ENCODE measurements at places on chromosomes 7 and 10.

- no peak for DNase-seq
Observed at GRCh38 chr10:69872323-69872722, 70.6 kb downstream of the COL13A1 start.

DNA sequence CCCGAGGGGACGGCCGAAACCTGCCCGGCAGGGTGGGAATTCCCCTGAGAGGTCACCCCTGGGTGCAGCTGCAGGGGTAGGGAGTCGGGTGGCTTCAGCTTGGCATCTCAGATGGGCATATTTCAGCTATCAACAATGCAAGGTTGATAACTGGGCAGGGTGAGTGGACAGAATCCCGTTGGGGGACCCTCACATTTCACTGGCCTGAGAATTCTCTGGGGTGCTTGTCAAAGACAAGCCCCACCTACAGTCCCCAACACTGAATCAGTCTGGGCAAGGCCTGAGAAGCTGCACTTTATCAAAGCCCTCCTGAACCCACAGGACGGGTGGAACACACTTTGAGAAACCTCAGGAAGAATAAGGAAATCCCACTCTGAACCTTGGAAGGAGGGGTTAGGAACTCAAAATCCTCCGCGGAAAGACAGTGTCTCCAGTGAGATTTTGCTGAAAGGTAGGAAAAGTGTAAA lies 3.1 kb downstream of the RGS10 start:
- DNase-seq: no peak

- no peak for DNase-seq
Observed at GRCh38 chr10:34957531-34957930, 132.6 kb downstream of the CUL2 start.

DNA sequence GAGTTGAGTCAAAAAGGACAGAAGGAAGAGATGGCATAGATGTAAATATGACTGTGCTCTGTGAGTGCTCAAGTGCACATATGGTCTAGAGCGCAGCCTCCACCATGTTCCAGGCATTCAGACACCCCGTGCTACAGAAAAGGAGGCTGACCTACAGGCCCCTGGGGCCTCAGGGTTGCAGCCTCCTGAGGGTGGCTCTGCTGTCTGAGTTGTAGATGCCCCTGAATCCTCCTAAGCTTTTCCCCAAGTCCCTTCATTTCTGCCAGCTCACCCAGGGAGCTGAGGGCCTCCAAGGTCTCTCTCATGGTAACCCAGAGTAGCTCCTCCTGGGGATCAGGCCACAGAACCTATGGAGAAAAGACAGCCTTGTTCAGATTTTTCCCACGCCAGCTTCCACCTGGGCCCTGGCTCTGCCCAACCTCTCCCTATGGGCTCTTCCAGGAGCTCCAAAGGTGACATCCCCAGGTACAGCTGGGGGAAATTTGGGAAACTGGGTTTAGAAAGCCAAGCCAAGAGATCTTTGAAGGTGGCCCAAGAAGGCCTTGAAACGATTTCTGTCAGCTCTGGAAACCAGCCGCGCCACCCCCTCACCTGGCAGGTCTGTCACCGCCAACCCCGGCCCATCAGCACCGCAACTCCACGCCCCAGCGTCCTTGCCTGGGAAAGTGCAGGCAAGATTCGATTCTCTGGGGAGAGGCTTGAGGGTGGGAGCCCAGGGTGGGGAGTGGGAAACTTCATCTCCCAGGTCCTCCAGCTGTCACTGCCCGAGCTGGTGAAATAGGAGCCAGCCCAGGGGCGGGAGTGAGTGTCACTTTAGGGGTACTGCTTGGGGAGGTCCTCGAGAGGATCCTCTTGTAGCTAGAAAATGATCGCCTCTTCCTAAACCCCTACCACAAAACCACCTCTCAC lies 2.4 kb downstream of the ZNF467 start:
- DNase-seq: peak; percentile 67

GRCh38 chr7:47295606-47296005 lies 286.3 kb downstream of the TNS3 start:
- DNase-seq: no peak

- no peak for DNase-seq
Observed at GRCh38 chr10:18719811-18720210, 60.6 kb downstream of the ARL5B start.

GRCh38 chr10:118764195-118764594 lies 9.4 kb upstream of the CACUL1 start:
- no peak for DNase-seq

GRCh38 chr10:7546385-7546967 lies 120.3 kb downstream of the ITIH5 start:
- DNase-seq: no peak

- no peak for DNase-seq
Observed at GRCh38 chr7:149854611-149855360, 16.6 kb downstream of the ZNF862 start.

GRCh38 chr7:144384071-144384470 lies 19.4 kb downstream of the NOBOX start:
- no peak for DNase-seq

DNA sequence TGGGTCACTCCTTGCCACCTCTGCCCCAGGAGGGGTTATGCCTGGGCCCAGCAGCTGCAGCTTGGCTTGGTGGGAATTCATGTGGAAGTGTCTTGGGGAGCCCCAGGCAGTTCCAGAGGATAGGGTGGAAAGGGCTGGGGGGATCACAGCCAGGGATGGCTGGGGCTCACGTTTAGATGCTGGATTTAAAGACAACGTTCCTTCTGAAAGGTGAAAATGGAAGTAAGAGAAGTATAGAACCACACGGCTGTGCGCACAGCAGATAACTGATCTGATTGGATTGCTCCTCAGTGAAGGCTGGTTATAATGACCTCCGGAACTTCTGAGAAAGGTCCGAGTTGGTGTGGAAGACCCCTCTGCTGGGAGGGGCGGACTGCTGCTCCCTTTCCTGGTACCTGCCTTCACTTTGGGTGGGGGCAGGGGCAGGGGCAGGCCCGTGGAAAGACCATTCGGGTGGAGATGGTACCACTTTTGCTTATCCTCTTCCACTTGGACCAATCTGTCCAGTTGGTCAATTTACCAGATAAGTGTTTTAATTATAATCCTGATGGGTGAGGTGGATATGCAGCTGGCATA lies 7.9 kb upstream of the MYL7 start:
- DNase-seq: no peak

DNA sequence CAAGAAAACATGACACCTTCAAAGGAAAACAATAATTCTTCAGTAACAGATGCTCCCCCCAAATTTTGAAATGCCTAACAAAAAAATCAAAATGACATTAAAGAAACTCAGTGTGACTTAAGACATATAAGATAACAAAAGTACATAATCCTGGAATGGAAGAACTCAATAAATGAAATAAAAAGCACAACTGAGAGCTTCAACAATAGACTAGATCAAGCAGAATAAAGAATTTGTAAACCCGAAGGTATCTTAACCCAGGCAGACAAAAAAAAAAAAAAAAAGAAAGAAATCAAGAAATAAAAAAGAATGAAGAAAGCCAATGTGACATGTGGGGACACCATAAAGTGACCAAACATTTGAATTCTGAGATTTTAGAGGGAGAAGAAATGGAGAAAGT lies 27.7 kb upstream of the LRRD1 start:
- DNase-seq: no peak

DNA sequence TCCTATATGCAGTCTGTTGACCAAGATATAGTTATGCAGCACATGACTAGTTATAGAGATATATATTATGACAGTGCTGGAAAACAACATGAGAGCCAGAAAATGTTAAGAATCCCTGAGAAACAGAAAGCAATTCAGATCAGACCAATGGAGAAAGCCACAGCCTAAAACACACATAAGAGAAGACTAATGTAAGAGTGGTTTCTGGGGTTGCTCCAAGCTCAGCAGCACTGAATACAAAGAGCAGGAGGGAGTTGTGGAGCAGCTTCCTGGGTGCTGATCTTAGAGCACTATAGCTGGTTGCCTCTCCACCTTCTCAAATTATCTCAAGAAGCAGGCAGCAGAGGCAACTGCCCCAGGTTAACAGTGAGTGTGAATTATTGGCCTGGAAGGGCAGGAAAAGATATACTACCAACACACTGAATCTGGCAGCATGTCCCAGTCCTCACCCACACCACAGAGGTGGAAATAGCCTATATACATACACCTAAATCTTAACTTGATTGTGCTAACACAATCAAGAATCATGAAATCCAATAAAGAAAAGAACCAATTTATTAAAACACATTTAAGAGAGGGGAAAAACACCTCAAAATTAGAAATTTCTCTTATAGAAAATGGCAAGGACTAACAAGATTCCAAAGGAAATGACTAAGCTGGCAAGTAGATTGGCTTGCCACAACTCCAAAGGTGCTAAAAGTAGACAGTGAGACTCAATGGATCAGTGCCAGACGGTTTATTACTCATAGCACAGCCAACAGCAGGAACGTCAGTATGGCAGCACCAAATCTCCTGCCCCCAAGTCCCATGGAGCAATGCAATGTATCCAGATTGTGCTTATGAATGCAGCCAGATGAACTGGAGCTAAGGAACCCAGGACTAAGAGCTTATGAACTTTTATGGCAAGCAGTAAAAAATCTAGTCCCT lies 5.1 kb downstream of the PTTG1IP2 start:
- DNase-seq: no peak
